Right renal pelvis (tissue), 4 donors: ENCODE measurements at places on chromosomes 4 and X.

GRCh38 chrX:48467281-48467761 is 2.7 kb downstream of the SLC38A5 start:
- DNase-seq: no peak

GRCh38 chr4:38368613-38369012 is 295.4 kb upstream of the KLF3 start:
- DNase-seq: no peak

GRCh38 chrX:8834392-8834791 is 33.2 kb upstream of the FAM9A start:
- DNase-seq: no peak

DNA sequence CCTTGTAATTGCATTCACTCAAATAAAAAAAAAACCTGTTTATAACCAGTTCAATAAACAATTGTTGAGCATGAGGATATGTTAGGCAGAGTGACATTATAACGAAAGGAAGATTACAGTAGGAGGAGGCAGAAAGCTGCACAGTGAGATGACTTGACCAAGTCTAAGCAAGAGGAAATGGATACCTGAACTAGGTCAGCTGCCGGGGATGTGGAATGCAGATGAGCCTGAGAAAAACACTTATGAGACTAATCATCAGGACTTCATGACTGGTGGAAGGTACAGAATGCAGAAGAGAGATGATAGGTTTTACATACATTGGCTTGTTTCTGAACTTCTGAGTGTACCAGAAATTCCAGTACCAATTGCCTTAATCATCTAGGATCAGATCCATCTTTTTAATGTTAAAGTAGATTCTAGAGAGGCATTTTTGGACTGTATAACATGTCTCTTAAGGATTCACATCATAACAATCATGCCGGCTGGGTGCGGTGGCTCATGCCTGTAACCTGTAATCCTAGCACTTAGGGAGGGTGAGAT is 208.1 kb upstream of the PPP3CA start:
- no peak for DNase-seq

- no peak for DNase-seq
Observed at GRCh38 chrX:46959101-46959500, 46.9 kb downstream of the JADE3 start.
